ENCODE measurements at places on chromosomes 12 and 14. TPM values are rescaled to one million over a fixed set of nuclear protein-coding genes. Genes with fewer than 3 reads are reported as not detected.
A peak's percentile ranks its signal among the peaks of the same experiment; 100 is the strongest.

DNA sequence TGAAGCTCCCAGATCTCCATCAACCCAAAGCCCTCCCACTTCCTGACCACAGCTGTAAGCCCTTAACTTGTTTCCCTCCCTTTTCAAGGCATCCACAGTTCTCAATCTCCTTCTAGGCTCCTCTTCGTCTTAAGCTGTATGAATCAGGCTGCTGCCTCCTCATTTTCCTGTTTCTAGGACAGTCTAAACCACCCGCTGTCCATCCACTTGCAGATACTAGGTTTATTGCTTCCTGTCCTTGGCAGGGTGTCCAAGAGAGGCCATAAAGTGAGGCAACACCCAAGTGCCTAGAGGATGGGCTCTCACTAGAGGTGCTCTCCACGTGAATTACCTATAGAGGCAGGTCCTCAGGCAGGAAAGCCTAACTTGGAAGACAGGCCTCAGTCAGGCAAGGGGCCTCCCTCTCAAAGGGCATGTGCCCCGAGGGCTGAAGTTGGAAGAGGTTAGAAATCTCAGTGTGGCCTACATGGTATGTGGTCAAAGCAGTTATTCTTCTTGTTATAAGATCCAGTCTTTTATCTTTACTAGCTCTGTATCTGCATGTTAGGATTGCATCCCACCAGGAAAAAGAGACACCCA lies 8.8 kb upstream of the TMEM106C start:
- H3K27ac ChIP-seq, result no peak overlapping the region
- DNase-seq, result no peak

- H3K27ac ChIP-seq, result no peak overlapping the region
- DNase-seq, result no peak
- H3K4me3 ChIP-seq, result no peak overlapping the region
Observed at GRCh38 chr14:44135972-44136371, 371.1 kb downstream of the FSCB start.

- peak; percentile 21 for DNase-seq
- peaks cover 6% of the 10 kb centered on the region for H3K4me1 ChIP-seq
- H3K27ac ChIP-seq, result peak overlapping the region; percentile 91
- H3K4me3 ChIP-seq, result no peak overlapping the region
Observed at GRCh38 chr12:9651265-9651729, 18.2 kb upstream of the CLEC2D start.

GRCh38 chr12:6563448-6564050 lies 4.5 kb downstream of the NOP2 start:
- no peaks in the 10 kb centered on the region for H3K27me3 ChIP-seq
- H3K4me1 ChIP-seq, result peaks cover 8% of the 10 kb centered on the region
- DNase-seq, result peak; percentile 47
- peaks cover 22% of the 10 kb centered on the region for H3K36me3 ChIP-seq
- H3K4me3 ChIP-seq, result no peak overlapping the region

DNA sequence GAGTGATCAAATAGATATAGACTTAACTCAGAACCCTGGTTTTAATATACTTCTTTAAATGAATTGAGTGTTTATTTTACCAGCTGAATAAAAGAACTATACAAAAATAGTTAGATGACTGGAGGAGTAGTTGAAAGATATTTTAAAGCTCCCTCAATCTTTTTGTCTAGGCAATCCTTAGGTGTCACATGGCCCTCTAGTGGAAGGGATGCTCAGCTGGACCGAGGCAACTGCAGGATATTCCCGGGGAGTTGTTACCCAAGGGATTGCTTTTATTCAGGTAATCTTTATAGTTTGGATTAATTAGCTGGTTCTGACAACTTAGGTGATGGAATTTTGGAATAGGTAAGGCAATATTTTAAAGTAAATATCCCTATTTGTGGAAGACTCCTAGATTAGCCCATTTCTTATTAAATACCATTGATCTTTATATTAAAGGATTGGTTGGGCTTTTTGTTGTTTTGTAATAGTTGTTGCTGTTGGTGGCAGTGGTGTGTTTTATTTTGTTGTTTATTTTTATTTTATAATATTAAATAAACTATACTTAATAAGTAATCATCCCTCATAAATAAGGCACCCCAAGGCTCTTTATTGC lies 57.1 kb downstream of the ZDHHC17 start:
- H3K4me1 ChIP-seq, result peaks cover 4% of the 10 kb centered on the region
- H3K4me3 ChIP-seq, result no peak overlapping the region
- H3K27ac ChIP-seq, result no peak overlapping the region
- peaks cover 33% of the 10 kb centered on the region for H3K36me3 ChIP-seq

DNA sequence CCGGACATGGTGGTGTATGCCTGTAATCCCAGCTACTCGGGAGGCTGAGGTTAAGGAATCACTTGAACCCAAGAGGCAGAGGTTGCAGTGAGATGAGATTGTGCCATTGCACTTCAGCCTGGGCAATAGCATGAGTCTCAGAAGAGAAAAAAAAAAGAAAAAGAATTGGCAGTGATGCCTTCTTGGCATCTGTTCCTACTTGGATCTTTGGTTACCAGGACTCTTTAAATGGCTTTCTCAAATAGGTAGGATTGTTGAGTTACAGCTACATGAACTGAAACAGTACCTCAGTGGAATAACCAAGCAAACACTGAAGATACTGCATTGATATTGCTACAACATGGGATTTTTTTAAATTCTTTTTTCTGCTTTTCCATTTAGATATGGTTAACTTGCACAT lies 136.8 kb downstream of the SAMD4A start:
- DNase-seq, result no peak
- H3K27ac ChIP-seq, result no peak overlapping the region
- H3K36me3 ChIP-seq, result no peaks in the 10 kb centered on the region
- H3K27me3 ChIP-seq, result no peaks in the 10 kb centered on the region

GRCh38 chr14:69232388-69232787 lies 27.6 kb upstream of the GALNT16 start:
- no peaks in the 10 kb centered on the region for H3K27me3 ChIP-seq
- H3K36me3 ChIP-seq, result peaks cover 73% of the 10 kb centered on the region
- peaks cover 3% of the 10 kb centered on the region for H3K4me1 ChIP-seq
- H3K4me3 ChIP-seq, result no peak overlapping the region
- no peak overlapping the region for H3K27ac ChIP-seq
- DNase-seq, result no peak

DNA sequence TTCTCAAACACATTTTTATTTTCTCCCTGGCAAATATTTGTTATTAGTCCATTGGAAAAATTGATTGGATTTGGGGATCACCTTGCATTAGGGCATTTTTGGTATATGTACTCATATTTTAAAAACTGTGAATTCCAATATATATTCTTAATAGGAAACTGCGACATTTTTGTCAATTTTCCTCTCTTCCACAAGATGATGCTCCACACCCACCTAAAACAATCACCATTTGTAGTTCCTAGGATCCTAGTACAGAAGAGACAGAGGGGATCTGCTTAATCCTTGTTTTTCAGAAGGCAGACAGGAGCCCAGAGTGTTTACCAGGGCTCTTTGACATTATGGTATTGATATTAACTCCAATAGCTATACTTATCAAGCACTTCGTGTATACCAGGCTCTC lies 22.8 kb upstream of the OASL start:
- H3K4me3 ChIP-seq, result no peak overlapping the region
- H3K27ac ChIP-seq, result no peak overlapping the region
- no peaks in the 10 kb centered on the region for H3K27me3 ChIP-seq
- DNase-seq, result no peak

- H3K4me3 ChIP-seq, result no peak overlapping the region
- no peak for DNase-seq
- no peak overlapping the region for H3K27ac ChIP-seq
- H3K36me3 ChIP-seq, result peaks cover 23% of the 10 kb centered on the region
- no peaks in the 10 kb centered on the region for H3K27me3 ChIP-seq
Observed at GRCh38 chr14:73188501-73188911, 48.8 kb upstream of the PAPLN start.

DNA sequence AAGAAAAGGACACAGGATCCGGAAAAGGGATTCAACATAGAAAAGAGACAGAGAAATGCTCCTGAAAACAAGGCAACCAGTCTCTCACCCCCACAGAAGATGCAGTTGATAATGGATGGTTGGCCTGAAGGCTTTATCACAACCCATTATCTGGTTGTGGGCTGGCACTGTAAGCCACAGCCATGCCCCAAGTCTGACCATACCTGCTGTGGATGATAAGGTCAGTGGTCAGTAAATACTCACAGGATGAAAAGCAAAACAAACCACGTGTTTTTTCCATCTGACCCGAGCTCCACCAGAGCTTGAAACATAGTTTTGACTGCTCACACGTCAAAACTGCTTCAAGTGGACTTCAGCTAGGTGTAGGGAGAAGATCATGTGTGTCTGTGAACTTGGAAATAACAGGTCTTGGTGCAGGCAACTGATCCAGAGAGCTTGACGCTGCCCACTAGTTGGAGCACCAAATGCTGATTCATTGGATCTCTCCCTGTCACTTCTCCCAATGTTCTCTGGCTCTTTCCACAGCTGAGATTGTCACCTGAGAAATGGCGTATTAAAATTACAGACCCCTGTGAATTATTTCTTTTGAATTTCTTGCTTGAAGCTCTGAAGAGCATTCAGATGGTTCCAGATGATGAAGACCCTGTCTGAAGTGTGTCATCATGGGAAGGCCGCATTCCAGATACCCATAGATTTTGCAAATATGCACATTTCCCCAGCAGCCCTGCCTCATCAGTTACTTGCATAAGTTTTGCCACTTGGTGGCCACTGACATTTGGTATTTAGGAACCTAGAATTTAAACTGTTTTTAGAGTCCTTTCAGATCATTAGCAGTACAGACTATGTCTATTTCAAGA lies 8.5 kb downstream of the TMEM233 start:
- H3K4me3 ChIP-seq, result no peak overlapping the region
- DNase-seq, result no peak

DNA sequence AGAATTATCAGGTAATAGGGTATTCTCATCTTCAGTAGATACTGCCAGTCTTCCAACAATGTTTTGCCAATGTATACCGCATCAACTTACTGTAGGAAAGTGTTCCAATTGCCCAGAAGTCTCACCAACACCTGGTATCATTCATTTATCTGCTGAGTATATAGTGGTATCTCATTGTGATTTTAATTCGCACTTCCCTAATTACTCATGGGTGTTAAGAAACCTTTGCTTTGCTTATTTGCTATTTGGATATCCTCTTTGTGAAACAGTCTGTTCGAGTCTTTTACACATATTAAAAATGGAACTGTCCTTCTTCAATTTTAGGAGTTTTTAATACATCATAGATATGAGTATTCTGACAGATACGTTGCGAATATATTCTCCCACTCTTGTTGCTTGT lies 6.1 kb downstream of the TM7SF3 start:
- H3K36me3 ChIP-seq, result no peaks in the 10 kb centered on the region
- no peak overlapping the region for H3K27ac ChIP-seq
- no peak overlapping the region for H3K4me3 ChIP-seq
- no peak for DNase-seq
- no peaks in the 10 kb centered on the region for H3K27me3 ChIP-seq
- no peaks in the 10 kb centered on the region for H3K4me1 ChIP-seq

DNA sequence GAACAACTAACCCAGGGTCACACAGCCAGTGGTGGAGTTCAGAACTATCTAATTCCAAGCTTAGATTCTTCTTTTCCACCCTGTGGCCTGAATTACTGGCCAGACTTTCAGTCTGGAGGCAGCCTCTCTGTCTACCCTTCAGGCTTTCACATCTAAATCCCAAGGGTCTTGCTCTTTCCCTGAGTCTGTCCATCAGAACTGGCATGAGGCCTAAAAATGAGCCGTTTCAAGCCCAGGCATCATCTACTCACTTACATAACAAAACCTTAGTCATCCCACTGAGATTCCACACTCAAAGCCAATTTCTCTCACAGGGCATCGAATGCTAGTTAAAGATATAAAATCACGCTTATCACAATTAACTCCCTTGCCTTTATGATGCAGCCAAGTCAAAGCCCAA lies 1.3 kb upstream of the PTGDR start:
- H3K36me3 ChIP-seq, result no peaks in the 10 kb centered on the region
- H3K4me3 ChIP-seq, result no peak overlapping the region
- peaks cover 24% of the 10 kb centered on the region for H3K4me1 ChIP-seq
- H3K27me3 ChIP-seq, result peaks cover 20% of the 10 kb centered on the region

- no peaks in the 10 kb centered on the region for H3K36me3 ChIP-seq
- H3K27me3 ChIP-seq, result no peaks in the 10 kb centered on the region
- DNase-seq, result no peak
- H3K27ac ChIP-seq, result no peak overlapping the region
- H3K4me3 ChIP-seq, result no peak overlapping the region
Observed at GRCh38 chr14:102804858-102805257, 27.6 kb downstream of the TRAF3 start.

- H3K27me3 ChIP-seq, result no peaks in the 10 kb centered on the region
- H3K27ac ChIP-seq, result no peak overlapping the region
- DNase-seq, result no peak
- peaks cover 6% of the 10 kb centered on the region for H3K36me3 ChIP-seq
- peaks cover 14% of the 10 kb centered on the region for H3K4me1 ChIP-seq
- H3K4me3 ChIP-seq, result no peak overlapping the region
Observed at GRCh38 chr12:29702972-29703371, 80.8 kb downstream of the TMTC1 start.

- no peak overlapping the region for H3K27ac ChIP-seq
- H3K36me3 ChIP-seq, result no peaks in the 10 kb centered on the region
- DNase-seq, result no peak
- H3K4me1 ChIP-seq, result no peaks in the 10 kb centered on the region
Observed at GRCh38 chr12:131863711-131864396, 30.6 kb upstream of the ULK1 start.

DNA sequence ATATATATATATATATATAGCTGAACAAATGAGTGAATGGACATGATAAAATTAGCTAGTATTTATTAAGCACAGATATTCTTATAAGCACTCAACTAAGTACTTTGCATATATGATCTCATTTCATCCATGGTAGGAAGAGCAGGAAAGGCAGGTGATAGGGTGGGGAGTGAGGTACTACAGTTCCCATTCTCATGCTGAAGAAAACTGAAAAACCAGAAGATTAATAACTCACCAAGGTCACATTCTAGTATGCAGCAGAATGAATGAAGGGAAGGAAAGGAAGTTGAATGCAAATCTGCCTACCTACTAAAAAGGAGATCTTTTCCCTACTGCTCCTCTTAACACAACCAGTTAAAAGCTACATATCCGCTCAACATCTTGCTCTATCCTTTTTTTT lies 298.1 kb upstream of the TMPO start:
- no peaks in the 10 kb centered on the region for H3K36me3 ChIP-seq
- H3K27ac ChIP-seq, result no peak overlapping the region
- no peak for DNase-seq
- no peaks in the 10 kb centered on the region for H3K27me3 ChIP-seq

GYS2 gene
- polyA plus RNA-seq, result not detected

SLC17A8 gene
- not detected for polyA plus RNA-seq

PTCSC3 gene
- polyA plus RNA-seq, result not detected

DPF3 gene
- 13.5 TPM for polyA plus RNA-seq

PRICKLE1 gene
- polyA plus RNA-seq, result 6.8 TPM

TAS2R30 gene
- 0.15 TPM for polyA plus RNA-seq

NOXRED1 gene
- not detected for polyA plus RNA-seq

NANOG gene
- polyA plus RNA-seq, result not detected

Data from heart left ventricle (tissue), 16 donors.